ENCODE measurements at places on chromosomes 7 and 10.

- DNase-seq, result no peak
Observed at GRCh38 chr10:97131666-97132065, 54.1 kb downstream of the SLIT1 start.

DNA sequence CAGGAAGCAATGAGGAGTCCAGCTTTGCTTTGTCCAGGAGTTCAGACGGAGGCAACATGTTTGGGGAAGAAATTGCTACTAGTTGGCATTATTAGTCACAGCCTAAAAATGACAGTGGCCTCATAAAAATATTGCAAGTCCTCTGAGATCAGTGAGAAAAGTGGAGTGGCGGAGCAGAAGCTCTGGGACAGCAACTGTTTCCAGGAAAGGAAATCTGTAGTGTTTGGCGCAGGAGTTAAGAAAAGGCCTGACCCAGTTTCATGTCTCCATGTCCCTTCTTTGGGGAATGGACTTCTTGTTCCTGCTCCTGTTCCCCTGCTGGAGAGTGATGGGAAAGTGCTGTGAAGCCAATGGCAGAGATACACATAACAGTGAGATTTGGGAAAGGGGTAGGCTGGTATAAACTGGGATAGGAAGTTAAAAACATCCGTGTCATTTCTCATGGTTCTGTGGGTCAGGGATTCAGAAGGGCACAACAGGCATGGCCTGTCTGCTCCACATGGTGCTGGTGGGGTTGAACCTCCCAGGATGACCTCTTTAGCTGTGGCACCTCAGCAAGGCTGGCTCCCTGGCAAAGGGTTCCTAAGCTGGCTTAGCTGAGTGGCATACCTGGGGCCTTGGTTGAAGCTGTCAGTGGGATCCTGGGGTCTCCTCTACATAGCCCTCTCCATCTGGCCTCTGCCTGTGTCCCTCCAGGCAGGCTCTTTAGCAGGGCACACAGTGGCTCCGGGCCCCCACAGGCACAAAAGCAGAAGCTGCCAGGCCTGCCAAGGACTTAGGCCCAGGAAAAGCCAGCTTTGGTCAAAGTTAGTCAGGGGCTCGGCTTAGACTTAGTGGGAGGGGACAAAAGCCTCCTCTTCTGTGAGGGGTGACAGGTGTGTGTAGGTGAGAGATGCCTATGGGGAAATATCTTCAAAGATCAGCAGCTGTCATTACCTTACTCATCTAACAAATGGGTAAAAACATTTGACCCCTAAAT, 77.7 kb downstream of the WDFY4 start:
- no peak for DNase-seq

DNA sequence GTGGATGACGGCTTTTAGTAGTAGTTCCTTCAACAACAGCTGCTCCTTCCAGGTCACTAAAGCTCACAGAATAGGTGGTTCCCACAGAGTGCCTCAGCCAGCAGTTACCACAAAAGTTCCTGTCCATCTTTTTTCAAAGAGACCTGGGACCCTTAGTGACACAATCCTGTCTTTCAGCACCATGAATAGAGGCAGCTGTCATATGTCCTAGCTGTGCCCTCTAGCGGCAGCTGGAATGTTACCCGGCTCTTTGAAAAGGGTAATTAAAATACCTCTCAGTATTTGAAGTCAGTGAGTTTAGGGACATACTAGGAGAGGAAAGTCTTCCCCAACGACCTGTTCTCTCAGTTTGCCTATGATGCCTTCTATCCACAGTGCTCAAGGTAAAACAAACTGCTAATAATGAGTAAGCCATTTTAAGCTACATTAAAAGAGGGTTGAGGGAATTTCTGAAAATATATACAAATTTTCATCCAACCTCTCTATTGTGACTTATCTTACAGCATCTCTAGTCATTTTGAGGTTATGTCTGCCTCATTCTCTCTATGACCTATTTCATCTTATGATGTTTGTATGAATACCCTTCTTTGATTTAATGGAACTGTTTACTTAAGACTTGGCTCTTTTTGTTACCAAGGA, 290.8 kb downstream of the NXPH1 start:
- no peak for DNase-seq

DNA sequence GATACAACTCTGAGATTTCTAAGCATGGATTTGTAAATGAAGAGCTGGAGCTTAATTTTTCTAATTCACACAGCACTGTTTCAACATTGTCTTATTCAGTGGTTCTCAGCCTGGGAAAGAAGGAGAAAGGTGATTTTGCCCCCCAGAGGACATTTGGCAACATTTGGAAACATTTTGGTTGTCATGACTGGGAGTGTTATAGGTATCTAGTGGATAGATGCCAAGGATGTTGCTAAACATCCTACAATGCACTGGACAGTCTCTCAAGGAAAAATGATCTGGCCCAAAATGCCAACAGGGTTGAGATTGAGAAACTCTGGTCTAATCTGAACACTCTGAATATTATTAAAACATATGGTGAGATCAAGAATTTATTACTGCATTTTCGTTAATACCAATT, 3.8 kb upstream of the CAV2 start:
- no peak for DNase-seq

- DNase-seq, result no peak
Observed at GRCh38 chr7:142856565-142857245, 1.8 kb downstream of the EPHB6 start.

GRCh38 chr10:103739039-103739764, 116.2 kb downstream of the SH3PXD2A start:
- peak; percentile 37 for DNase-seq

Data from brain pericyte (primary cell).